ENCODE measurements at places on chromosomes 6 and 20. TPM values are rescaled to one million over a fixed set of nuclear protein-coding genes. Genes with fewer than 3 reads are reported as not detected.
A peak's percentile ranks its signal among the peaks of the same experiment; 100 is the strongest.

The KHDC1 gene
- total RNA-seq = 4.0 TPM

The SPDEF gene
- total RNA-seq = not detected

The C6orf15 gene
- not detected for total RNA-seq

The ERGIC3 gene
- total RNA-seq = 208 TPM

DNA sequence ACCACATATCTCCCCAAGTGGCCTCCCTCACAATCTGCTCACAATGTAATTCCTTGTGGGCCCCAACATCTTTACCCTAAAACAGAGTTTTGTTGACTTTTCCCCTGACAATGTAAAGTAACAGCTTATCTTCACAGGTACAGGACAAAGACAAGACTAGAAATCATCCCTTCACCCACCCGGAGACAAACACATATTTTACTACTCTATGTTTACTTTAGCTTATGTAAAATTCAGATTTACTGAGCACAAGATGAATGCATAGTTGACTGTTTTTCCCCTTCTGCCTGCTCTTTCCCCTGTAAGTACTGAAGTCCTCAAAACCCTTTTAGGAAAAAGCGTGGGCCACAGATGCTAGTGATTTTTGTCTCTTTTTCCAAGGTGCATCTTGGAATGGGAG lies 61.0 kb downstream of the RPP21 start:
- H3K36me3 ChIP-seq = peaks cover 4% of the 10 kb centered on the region
- DNase-seq = no peak
- no peak overlapping the region for H3K27ac ChIP-seq
- peaks cover 71% of the 10 kb centered on the region for H3K27me3 ChIP-seq
- H3K4me1 ChIP-seq = no peaks in the 10 kb centered on the region

DNA sequence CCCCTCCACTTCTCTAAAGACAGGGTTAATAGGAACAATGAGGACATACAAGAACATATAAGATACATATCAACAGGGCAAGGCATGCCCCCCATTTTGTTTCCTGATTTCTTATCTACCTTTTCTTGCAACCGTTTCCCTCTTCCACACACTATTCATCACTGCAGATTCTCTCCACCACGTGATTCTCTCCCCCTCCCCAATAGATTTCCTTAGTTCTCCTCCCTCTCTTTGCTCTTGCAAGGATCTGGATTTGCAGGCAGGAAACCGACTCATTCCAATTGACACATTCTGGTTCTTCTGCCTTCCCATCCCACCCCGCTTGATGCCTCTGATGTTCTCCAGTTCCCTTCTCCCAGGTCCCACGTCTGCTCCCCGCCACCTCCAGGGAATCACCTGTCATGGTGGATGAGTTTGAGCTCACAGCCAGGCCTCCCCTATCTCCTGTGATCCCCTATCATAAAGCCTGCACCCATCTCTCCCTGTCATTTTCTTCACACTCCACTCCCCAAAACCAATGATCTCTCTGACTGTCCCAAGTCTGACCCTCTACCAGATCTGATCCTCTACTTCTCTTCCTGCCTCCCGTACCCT lies 7.5 kb downstream of the GABBR1 start:
- peaks cover 25% of the 10 kb centered on the region for H3K36me3 ChIP-seq
- peaks cover 47% of the 10 kb centered on the region for H3K4me1 ChIP-seq
- DNase-seq = no peak

- no peaks in the 10 kb centered on the region for H3K27me3 ChIP-seq
- H3K4me3 ChIP-seq = peak overlapping the region; percentile 85
- DNase-seq = no peak
- H3K36me3 ChIP-seq = peaks cover 3% of the 10 kb centered on the region
Observed at GRCh38 chr20:58982406-58983114, 1.5 kb downstream of the NELFCD start.

All from chondrocyte (in vitro differentiated cells).